ENCODE measurements at places on chromosomes 4 and X.

DNA sequence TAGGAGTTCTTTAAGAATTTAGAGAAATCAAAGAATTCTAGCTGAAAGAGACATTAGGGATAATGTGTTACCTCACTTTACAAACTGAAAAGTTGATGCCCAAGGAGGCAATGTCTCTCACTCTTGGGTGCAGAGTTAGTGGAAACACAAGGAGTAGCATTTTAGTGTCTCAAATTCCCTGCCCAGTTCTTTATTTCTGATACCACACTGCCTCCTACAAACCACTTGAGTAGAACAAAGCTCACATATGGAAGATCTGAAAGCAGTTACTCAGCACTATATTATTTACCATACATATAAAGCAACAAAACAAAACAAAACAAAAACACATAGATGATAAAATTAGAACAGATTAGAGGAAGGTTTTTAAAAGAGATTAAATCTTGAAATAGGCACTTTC, 124.2 kb downstream of the REELD1 start:
- no peak for DNase-seq

DNA sequence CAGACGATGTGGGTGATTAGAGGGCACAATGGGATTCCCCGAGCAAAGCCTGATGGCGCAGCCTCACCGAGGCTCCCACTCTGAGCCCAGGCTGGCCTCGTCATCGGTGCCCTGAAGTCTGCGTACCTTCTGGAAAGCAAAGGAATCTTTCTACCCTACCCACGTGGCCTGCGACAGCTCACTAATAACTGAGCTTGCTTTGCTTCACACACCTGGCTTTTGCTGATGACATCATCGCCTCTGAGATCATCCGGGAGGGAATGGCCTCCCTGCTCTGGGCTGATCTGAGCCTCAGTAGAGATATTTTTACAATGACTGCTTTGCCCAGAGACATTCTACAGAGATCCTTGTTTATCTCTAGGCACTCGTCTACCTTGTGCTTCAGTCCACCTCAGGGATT, 45.4 kb upstream of the PDLIM3 start:
- DNase-seq, result no peak

DNA sequence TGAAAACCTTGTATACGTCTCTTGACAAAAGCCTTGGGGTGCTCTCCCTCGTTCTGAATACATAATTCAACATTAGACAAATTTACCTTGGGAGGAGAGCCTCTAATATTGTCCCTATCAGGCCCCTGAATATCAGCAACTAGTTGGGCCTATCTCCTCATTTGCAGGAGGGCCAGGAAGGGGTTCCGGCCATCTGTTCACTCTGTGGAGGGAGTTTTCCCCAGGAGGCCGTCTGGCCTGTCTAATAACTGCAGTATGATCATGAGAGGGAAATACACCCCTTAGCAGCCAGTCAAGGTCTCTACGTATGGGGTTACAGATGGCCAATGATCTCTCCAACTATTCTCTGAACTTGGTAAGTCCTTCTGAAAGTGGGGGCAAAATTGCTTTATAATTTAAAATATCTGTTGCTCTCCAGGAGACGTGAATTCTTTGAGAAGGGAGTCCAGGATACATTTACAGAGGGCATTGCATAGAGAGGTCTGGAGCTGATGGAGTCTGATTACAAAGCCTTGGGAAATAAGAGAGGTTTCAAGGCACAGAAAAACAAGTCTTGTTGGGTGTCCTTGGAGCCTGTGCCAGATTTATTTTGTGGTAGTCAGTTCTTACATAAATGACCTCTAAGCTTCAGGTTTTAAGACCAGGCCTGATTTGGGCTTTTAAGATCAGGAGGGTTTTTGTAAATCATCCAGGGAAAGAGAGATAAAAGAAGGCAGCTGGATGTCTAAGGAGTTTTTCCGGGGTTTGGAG, 48.2 kb upstream of the UXT start:
- no peak for DNase-seq

- DNase-seq, result no peak
These were observed 45.7 kb upstream of the HMX1 start for GRCh38 chr4:8917321-8917811.

DNA sequence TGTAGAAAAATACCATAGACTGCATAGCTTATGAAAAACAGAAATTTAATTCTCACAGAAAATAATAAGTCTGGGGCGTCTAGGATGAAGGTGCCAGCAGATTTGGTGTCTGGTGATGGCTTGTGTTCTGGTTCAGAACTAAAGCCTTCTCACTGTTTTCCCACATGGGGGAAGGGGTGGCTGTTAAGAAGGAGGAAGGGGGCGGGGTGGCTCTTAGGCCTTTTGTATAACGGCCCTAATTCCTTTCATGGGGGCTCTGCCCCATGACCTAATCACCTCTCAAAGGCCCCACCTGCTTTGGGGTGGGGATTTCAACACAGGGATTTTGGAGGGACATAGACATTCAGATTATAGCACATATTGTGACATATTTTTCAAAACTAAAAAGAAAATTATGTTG, 173.2 kb upstream of the TECRL start:
- DNase-seq, result no peak

- DNase-seq, result peak; percentile 56
These were observed 935.5 kb downstream of the ADGRL3 start for GRCh38 chr4:62135565-62136156.

- no peak for DNase-seq
These were observed 16.8 kb downstream of the RS1 start for GRCh38 chrX:18654875-18655836.

- DNase-seq, result no peak
These were observed 169.8 kb downstream of the CLCN4 start for GRCh38 chrX:10326578-10326977.

GRCh38 chrX:12580548-12580947, 210.7 kb upstream of the PRPS2 start:
- DNase-seq, result peak; percentile 31

GRCh38 chrX:39855748-39856129, 242.0 kb downstream of the BCOR start:
- peak; percentile 69 for DNase-seq

- no peak for DNase-seq
These were observed 31.9 kb downstream of the ADRA2C start for GRCh38 chr4:3797831-3798790.

DNA sequence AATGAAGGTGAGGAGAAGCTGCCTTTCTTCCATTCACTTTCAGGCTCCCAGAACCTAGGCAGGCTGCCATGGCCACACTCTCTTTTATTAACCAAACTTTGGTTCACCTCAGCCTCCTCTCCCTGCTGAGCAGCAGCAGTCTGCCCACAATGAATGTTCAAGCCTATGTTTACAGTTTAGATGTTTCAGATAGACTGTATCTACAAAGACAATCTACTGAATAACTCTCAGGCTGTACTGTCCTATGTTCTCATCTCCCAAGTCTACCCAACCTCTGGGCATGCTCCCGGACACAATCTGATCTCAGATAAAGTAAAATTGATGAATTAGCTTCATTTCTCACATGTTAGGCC, 59.2 kb upstream of the TMEM164 start:
- DNase-seq, result no peak

DNA sequence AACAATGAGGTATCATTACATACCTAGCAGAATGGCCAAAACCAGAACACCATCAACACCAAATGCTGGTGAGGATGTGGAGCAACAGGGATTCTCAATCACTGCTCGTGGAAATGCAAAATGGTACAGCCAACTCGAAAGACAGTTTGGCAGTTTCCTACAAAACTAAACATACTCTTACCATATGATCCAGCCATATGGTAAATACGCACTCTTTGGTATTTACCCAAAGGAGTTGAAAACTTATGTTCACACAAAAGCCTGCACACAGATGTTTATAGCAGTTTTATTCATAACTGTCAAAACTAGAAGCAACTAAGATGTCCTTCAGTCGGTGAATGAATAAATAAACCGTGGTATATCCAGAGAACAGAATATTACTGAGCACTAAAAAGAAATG, 7.8 kb downstream of the CASP3 start:
- no peak for DNase-seq

DNA sequence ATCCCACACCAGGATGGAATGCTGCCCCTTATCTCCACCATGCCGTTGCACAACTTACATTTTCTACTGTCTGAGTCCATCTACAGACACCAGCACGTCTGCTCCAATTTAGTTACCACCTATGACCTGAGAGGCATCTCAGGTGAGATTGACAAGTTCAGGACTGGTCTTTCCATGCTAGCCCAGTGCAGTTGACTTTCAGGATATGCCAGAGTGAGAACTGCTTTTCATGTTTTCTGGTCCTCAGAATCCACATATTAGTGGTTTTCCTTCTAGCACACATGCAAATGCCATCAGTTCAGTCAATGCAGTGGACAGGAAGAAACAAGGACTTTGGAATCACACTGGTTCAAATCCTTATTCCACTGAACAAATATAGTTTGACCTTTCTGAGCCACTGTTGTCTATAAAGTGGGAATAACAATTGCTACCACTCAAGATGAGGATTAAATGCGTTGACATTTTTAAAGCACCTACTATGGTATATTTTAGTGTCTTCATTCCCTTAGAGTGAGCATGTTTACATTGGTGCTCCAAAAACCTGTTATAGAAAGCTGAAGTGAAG, 38.1 kb upstream of the ANXA3 start:
- no peak for DNase-seq

GRCh38 chr4:176508780-176509331, 189.1 kb downstream of the SPCS3 start:
- no peak for DNase-seq

DNA sequence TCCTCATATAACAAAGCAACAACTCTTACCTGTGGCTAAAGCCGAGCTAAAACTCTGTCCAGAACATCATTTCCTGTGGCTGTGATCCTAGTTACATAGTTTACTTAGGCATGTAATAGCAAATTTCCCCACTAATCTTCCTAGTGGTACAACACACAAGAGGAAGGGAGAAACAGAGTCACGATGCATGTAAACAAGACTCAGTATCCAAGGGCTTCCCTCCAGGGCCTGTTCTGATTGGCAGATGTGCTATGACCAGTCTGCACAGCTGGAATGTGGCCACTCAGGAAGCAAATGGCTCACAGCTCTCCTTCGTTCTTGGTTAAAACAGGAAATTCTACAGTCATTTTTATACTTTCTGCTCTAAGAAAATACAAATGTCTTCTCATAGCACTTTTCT, 49.2 kb upstream of the PRSS48 start:
- no peak for DNase-seq

DNA sequence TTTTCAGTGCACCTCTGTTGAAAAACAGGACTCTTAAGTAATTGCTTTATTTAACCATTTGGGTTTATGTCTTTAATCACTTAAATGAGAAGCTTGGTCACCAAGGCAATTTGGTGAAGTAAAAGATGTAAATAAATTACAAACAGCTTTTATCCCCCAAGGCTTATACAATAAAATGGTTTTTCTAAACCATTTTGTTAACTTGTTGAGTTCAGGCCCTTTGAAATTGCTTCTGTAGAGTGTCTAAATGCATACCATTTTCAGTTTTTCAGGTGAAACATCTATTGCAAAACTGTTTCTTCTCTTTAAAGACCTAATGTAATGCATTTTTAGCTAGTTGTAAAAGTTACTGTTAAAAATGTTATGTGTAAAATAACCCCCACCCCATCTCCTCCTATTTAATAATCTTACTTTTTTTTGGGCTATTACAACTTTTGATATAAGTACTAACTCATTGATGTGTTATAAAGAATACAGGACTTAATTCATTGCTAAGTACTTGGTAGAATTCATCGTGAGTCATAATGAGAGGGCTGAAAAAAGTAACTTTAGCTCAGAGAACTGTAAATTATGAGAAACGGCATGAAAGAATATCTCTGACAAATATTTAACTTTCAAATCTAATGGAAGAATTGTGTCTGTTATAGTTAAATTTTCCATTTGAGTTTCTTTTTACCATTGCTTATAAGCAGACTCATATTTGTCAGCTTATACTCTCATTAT, 4.5 kb downstream of the RAPGEF2 start:
- DNase-seq, result peak; percentile 59

GRCh38 chr4:52664479-52664878, 5.4 kb upstream of the USP46 start:
- no peak for DNase-seq

GRCh38 chrX:106168107-106168506, at the start of gene PWWP3B:
TSS of gene PWWP3B (plus strand) at chrX:106168305. CDS start at chrX:106205433, 37,128 bp downstream.
- peak; percentile 2 for DNase-seq

- no peak for DNase-seq
These were observed 286.9 kb downstream of the ZNF674 start for GRCh38 chrX:46258356-46258755.

DNA sequence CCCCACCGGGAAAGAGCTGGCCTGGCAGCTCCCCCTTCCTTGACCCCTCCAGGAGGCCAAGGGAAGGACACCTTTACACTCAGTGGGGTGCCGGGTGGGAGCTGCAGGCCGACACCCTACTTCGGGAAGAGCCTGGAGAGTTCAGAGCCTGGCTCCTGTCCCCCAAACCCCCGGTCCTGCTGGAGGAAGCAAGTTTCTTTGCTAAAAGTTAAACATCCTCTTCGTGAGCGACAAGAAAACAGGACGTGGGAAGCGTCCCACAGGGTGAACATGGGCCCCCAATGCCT, 2.4 kb upstream of the FTSJ1 start:
- DNase-seq, result no peak

DNA sequence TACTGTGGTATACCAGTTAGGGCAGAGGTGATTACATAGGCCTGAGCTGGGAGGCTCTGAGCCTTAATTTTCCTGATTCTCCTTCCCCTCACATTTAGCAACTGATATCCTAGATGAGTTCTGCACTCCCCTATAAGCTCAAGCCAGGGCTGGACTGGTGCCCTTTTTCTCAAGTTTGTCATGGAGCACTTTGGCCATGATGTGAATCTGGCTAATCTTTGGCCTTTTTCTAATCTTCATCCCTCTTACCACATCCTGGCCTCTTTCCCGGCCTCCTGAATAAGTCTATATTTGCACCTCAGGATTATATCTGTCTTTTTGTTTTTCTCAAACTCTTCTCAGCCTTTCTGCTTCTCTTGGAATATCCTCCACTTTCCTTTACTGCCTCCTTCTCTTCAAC, 10.9 kb upstream of the LAS1L start:
- no peak for DNase-seq

GRCh38 chr4:147057611-147058190, 112.0 kb upstream of the TTC29 start:
- DNase-seq, result no peak

GRCh38 chrX:99901091-99901490, 509.0 kb downstream of the PCDH19 start:
- DNase-seq, result no peak

GRCh38 chrX:33333271-33333670, 121.9 kb upstream of the DMD start:
- DNase-seq, result no peak

DNA sequence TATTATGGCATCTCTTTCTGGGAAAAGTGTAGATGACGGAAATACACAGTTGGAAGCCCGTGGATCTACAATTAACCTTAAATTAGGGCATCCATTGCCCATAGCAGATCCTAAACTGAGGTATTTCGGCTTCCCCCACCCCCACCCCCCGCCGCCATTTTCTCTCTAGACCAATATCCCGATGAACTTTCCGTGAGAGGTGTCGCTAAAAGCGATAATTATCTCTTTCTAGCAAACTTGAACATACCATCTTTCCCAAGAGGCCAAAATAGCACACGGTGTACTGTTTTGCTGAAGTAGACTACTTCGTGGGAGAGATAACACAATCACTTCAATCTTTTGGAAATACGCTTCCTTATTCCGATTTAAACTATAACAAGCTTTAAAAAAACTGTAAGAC, 554 bp downstream of the KLHL15 start:
- no peak for DNase-seq

Measured in COLO829 (cell line).